Activated CD8-positive, alpha-beta T cell treated with anti-CD3 and anti-CD28 coated beads, Interleukin-2, amount 10 ng/mL, durations not matched to agents 7 days and 5 days (primary cell): ENCODE measurements at places on chromosomes 16 and 17.

DNA sequence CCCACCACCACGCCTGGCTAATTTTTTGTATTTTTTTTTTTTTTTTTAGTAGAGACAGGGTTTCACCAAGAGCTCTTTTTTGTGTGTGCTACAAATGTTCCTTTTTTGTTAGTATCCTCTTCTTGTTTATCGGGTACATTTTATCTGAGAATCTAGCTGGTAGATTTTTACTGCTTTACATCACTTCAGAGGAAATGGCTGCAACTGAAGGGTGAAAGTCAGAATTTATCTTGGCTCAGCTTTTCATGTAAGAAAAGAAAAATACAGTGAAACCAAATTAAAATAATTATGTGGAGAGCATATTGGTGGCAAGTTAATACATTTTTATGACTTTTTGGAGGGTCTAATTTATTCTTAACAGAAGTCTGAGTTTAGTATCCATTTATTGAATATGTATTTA, 26.0 kb downstream of the CBFB start:
- no peak for DNase-seq

DNA sequence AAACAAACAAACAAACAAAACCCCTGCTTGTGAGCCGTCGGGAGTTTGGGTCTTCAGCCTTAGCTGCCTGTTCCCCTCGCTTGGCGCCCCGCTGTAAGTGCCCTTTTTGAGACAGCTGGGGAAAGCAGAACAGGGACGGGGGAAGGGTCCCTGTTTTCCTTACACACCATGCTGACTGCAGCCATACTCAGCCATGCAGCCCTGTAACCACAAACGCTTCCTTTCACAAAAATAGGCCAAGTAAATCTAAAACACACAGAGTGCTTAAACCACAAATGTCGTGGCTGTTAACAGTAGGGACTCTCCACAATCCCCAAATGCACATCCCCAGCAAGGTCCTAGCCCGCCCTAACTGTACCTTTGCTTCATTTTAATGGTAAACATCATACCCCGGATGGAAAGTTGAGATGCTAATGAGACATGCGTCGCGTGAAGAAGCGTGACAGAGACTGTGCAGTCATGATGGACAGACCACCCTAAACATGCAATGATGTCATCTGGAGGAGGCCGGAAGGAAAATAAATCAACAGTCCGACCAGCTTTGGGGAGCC, 129.9 kb downstream of the MGAT5B start:
- DNase-seq: peak; percentile 82

GRCh38 chr17:77783991-77784820, 174.3 kb upstream of the TNRC6C start:
- DNase-seq: peak; percentile 61

DNA sequence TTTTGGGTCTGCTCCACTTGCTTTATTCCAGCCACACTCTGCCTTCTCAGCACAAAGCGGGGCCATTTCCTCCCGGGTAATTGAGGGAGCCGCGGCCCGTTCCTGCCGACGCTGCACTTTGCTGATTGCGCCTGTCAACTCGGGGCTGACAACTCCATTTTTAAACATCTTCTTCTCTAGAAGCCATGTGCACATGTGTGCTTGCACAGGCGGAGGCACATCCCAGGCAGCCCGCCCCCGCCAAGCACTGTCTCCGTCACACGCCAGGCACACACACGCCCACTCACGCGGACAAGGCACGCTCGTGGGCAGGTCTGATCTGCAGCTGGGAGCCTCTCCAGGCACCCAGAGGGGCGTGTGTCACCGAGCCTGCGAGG, 63.2 kb downstream of the ENGASE start:
- no peak for DNase-seq

DNA sequence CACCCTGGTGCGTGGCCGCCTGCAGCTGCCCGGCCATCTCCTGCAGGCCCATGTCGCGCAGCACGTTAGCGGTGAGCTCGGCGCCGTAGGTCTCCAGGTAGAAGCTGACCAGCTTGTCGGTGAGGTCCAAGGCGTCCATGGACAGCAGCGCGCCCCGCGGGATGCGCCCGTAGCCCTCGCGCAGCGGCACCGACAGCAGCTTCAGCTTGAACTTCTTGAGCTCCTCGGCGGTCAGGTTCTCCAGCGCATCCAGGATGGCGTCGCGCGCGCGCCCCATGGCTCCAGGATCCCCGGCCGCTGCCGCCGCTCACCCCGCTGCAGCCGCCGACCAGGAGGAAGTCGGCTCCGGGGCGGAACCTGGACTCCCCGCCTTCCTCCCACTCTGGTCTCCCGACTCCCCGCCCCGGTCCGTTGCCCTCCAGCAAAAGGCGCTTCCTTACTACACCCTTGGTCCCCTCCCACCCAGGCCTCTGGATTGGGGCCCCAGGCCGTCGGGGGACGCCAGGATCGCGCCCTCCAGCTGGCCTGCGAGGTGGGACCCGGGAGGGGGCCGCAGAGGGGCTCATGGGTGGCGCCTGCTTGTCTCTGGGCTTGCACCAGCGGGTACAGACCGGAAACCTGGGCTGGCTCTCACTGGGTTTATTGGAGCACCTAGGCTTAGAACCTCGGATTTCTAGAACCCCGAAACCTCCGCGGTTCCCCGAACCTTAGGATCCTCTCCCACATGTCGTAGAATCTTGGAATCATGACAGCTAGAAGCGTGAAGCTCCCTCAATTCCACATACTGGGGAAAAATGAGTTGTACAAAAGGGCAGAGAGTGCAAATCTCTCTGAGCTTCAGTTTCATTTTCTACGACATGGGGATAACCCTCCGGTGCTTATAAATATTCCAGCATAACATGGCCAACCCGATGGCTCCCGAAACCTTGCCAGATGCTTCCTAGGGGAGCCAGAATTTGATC, at the start of gene PYCARD:
Gene PYCARD, minus strand, starts transcription at position 347 of the 962 bp plus-strand sequence. Its CDS starts 70 bp downstream, at position 277.
- DNase-seq: peak; percentile 58

- DNase-seq: no peak
Measured at GRCh38 chr17:77798031-77798430, 160.5 kb upstream of the TNRC6C start.

GRCh38 chr16:71853413-71853812, 7.6 kb downstream of the ATXN1L start:
- DNase-seq: no peak
